ENCODE measurements at places on chromosomes 3 and 15.
A peak's percentile ranks its signal among the peaks of the same experiment; 100 is the strongest.

GRCh38 chr3:17394541-17395155 is 347.8 kb downstream of the TBC1D5 start:
- DNase-seq: no peak

DNA sequence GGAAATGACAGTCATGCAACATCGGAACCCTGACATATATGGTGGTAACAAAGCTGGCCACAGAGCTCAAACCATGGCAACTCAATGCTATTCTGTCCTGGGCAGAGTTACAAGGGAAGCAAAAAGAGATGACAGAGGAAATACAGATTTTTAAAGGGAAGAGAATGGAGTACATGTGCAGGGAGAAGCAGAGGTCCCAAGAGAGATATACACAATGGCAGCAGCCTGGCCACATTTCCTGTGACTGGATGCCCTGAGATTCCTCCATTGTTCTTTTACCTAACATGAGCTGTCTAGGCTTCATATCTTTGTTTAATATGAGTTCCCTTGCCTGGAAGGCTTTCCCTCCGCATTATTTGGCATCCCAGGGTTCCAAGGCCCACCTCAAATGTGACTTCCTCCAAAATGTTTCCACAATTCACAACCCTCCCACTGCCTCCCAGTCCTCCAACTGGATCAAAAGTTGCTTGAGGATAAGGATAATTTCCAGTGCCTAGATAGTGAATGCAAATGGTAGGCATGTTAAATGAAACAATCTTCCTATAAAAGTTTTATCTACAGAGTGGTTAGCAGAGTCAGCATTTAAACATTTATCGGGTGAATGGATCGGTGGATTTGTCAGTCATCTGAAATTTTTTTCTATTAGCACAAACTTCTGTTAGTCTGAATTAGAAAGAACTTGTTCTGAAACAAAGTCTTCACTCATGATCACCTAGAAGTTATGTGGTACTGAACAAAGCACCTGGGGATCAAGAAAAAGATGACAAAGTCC is 86.2 kb downstream of the DHX30 start:
- no peak for DNase-seq

- DNase-seq: peak; percentile 76
Observed at GRCh38 chr3:55884066-55884465, 397.0 kb upstream of the WNT5A start.

DNA sequence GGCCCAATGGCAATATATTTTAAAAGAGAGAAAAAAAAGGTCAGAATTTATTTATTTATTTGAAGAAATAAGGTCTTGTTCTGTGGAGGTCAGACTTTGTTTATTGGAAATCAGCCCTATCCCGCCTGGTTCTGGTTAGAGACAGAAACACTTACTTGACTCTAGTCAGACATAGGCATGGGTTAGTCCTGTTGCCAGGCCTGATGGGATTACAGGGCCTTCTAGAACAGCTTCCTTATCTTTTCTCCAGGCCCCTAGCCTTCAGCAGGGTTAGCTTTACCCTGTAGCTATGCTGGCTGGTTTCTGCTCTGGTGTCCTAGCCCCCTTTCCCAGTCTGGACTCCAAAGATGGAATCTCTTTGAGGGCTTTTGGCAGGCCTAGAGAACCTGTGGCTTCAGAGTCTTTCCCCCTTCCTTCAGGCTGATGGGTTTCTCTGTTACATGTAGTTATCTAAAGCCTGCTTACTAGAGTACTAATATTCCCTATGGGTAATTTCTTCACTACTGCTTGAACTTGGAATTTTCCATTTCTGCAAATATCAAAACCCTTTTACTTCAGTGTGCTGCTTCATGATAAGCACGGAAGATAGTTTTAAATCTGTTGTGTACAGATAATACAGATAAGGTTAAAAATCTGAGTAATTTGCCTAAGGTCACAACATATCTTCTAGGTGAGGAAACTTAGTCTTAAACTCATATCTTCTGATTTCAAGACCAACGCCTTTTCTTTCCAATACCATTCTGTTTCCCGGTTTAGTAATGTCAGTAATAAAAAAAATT is 10.6 kb downstream of the IREB2 start:
- DNase-seq: peak; percentile 8

DNA sequence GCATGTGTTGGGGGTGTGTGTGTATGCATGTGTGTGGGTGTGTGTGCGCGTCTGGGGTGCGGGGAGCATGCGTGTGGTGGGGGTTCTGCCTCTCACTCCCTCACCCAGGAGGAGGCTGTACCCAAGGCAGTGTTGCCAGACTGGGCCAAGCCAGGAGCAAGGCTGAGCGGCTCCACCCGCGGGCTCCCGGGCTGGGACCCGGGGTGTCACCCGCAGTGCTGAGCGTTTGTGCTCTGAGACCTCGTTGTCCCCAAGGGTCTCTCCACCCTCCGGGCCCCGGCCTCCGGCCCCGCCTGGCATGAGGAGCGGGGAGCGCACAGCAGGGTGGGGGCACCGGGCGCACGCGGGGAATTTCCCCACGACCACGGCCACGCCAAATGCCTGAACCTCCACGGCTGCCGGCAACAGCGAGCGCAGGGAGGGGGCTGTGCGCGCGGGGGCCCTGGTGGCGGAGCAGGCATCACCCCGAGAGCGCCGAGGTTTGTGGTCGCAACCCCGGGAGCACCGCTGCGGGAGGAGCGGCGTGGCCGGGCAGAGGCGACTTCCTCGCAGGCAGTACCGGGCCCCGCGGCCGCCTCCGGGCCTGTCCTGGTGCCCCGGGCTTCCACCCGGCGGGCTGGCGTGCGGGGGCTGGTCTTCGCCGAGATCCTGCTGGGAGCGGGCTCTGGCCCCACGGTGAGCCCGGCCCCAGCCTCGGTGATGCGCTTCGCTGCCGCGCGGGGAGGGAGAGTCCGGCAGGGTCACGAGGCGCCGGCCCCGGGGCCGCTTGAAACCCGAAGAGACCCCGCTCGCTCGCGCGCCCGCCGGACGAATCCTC is 7.4 kb upstream of the OCA2 start:
- no peak for DNase-seq

- no peak for DNase-seq
Observed at GRCh38 chr15:89554247-89554646, 21.0 kb upstream of the TICRR start.

DNA sequence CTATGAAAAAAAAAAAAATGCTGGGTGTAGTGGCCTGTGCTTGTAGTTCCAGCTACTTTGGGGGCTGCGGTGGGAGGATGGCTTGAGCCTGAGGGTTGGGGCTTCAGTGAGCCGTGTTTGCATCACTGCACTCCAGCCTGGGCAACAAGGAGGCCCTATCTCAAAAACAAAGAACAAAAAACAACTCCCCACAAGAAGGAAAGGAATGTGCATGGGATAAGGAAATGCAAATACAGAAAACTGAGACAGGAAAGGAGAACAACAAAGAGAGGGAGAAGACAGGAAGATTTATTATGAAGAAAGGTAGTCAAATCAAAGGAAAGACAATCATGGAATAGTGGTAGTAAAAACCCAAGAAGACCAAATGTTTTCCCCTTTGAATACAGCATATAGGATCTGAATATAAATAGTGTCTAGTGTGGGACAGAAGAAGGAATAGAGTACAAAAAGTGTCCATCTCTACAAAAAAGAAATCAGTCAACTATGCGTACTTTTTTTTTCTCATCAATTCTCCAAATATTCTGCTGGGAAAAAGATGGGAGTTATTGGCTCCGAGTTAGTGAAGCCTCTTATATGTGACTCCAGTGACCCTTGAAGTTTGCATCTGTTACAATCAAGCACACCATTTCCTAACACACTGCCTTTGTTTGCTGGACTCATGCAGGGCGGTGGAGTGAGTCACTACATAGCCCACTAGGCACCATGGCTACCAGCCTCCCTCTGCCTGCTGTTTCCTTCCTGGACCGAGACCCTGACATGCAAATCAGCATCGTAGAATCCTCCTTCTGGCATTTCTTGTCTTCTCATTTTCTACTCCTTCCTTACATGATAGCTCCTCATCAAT is 101.2 kb upstream of the PTX3 start:
- DNase-seq: peak; percentile 25

- DNase-seq: no peak
Observed at GRCh38 chr3:49967291-49967690, 27.3 kb downstream of the RBM6 start.

DNA sequence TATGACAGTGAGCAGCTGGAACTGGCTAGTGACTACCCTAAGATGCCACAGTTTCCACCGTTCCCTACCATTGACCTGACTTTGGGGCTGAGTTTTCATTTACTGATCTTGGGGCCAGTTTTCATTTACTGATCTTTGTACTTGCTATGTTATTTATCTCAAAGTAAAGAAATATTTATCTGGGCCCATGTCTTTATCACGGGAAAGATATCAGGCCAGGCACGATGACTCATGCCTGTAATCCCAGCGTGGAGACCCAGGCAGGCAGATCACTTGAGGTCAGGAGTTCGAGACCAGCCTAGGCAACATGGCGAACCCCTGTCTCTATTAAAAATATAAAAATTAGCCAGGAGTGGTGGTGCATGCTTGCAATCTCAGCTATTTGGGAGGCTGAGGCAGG is 83.5 kb downstream of the EOMES start:
- DNase-seq: no peak

- DNase-seq: no peak
Observed at GRCh38 chr15:50876260-50876988, 32.1 kb upstream of the AP4E1 start.
